ENCODE measurements at places on chromosomes 16 and 17.

DNA sequence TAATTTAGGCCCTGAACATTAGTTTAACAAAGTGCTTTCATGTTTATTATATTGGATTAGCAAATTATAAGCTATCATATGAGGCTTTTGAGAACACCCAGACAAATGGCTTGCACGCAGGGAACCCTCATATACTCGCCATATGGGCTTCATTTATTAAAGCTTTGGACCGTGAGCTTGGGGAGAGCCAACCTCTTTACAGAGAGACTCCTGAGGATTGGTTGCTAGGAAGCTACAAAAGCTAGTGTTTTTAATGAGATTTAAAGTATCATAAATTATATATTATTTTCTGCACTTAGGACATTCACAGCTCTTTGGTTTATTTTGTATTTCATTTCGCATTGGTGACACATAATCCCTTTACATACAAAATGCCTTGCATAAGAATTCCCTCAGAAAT lies 193.8 kb upstream of the TOX3 start:
- DNase-seq: no peak

GRCh38 chr16:47581114-47581513 lies 120.0 kb downstream of the PHKB start:
- DNase-seq: no peak

DNA sequence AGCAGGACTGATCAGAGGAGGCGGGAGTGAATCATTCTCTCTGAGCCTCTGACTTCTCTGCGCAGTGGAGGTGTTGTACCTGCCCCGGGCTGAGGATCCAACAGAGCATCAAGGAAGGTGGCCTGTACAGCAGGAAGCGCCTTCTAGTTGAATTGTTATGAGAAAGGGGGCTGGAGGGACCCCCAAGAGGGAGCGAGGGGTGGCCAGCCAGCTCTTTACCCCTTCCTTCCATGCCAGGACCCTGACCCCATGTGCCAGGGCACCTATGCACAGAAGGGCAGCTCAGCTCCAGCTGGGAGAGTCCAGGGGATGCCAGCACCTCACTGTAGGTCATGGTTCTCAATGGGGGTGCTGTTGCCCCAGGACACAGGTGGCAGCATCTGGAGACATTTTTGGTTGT lies 149.3 kb downstream of the SDK2 start:
- DNase-seq: no peak

DNA sequence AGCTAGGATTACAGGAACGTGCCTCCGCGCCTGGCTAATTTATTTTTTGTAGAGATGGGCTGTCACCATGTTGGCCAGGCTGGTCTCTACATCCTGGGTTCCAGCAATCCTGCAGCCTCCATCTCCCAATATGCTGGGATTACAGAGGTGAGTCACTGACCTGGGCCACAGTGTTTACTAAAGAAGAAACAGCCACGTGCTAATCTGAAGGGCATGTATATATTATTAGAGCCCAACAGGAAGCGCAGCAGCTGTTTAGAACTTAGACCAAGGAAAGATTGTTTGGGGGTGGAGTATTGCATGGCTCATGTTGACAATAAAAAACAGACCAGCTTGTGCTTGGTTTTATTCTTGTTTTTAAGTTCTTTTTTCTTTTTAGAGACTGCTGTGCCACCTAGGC lies 60.2 kb downstream of the HAPSTR1 start:
- DNase-seq: peak; percentile 19

DNA sequence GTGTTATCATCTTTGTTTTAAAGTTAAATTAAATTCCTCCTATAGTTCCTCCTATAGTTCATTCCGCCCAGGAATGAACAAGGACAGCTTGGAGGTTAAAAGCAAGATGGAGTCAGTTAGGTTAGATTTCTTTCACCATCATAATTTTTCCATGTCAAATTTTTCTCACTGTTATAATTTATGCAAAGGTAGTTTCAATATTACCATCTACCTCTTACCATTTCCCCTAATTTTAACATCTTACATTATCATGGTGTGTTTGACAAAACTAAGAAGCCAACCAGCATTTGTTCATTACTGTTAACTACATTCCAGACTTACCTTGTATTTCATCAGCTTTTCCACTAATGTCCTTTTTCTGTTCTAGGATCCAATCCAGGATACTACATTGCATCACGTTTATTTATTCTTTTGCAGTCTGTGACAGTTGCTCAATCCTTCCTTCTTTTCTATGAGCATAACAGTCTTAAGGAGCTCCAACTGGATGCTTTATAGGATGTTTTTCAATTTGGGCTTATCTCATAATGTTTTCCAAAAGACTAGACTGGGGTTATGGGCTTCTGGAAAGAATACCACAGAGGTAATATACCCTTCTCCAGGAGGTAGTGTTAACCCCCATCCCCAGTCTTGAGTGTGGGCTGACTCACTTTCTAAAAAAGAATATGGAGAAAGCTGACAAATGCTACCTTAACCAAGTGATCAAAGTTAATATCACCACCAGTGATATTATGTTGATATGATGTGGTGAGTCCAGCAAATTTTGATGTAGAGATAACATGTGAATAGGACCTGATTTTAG lies 158.5 kb downstream of the PPM1E start:
- DNase-seq: no peak

GRCh38 chr17:27760069-27760885 lies 40.1 kb downstream of the NOS2 start:
- DNase-seq: peak; percentile 2

DNA sequence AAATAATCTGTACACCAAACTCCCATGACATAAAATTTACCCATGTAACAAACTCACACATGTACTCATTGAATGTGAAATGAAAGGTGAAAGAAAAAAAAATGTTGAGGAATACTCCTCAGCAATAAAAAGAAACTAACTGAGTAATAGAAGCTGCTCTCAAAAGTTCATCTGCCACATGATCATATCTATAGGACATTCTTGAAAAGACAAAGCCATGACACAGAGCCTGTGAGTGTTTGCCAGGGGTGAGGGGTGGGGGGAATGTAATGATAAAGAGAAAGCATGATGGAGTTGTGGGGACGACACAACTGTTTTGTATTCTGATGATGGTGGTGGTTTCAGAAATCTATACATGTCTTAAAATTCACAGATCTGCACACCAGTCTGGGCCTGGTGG lies 52.2 kb upstream of the TMC5 start:
- DNase-seq: no peak

DNA sequence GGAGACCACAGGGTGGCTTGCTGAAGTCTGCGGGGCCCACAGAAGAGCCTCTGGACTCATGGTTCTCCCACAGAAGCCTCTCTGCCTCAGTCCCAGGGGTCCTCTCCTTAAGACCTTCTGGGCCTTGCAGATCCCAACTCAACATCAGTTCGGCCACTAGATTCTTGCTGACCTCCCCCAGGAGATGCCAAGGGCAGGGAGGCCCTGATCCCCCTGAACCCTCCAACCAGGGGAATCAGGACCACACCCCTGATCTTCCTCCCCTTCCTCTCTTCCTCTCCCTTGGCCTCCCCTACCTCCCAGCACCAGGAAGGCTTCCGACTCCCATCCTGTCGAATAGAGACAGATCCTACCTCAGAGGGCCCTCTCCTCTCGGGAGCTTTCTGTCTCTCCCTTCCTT lies 53.4 kb downstream of the NOS2 start:
- no peak for DNase-seq

- DNase-seq: no peak
These were observed 3.9 kb downstream of the MIF4GD start for GRCh38 chr17:75267153-75267410.

DNA sequence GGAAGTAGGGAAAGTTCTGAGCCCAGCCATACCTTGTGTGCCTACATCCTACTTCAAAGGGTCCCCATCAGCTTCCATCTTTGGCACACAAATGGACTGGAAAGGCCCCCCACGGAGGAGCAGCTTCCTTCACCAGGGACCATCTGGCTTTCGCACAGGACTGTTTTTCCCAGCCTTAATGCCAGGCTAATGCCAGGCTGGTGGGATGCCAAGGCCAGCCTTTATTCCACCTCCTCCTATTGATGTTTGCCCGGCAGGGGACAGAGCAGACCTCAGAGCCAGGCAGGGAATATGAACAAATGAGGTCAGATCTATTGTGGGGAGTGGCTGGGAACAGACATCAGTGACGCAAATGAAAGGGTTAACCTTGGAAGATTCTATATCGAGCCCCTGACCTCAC lies 5.7 kb downstream of the GPR179 start:
- no peak for DNase-seq

DNA sequence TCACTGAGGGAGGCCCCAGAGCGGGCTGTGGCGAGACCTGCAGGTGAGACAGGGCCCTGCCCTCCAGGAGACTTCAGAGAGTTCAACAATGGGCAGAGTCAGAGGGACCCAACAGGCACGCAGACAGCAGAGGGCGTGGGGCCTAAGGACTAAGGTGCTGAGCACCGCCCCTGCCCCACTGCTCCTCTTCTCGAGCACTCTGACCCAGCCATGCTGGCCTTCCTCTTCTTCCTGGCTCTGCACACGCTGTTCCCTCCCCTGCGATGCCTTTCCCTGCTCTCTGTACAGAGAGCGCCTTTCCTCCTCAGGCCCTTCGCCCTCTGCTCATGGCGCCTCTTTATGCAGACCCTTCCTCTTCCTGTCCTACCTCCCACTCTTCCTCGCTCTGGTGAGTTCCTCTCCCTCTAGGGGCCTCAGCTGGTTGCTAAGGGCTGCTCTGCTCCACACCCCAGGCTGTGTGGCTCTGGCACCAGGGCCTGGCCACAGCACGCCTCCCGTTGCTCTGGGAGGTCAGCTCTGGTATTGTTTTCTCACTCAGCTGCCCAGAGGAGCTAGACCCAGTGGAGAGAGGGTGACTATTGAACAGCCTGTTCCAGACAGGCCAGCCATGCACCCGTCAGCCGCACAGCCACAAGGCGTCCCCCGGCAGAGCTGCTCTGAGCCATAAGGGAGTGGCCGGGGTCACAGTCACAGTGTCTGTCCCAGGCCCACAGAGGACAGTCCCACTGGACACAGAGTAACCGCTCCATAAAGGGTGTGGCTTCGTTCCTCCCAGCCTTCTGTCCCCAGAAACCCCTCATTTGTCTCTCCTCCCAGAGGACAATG lies 13.6 kb upstream of the RASD1 start:
- no peak for DNase-seq

DNA sequence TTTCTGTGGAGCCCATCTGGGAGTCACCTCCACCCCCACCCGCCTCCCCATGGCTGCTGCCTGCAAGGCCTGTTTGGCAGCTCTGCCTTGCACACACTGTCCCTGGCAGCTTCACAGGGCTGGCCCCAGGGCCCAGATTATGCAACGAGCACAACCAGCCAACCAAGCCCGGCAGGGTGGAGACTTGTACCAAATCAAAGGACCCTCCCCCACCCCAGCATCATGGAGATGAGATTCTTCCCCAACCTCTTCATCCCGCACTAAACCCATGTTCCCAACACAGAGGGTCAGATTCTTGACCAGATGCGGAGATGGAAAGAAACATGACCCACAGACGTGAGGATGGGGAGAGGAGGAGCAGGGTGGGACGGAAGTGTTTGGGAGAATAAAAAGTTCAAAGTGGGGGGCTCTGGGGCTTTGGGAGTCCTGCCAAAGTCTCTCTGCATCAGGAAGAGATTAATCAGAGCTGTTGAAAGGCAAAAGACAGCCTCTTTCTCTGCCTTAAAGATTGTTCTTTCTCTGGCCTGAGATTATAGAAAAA lies 3.8 kb downstream of the SMARCD2 start:
- no peak for DNase-seq

DNA sequence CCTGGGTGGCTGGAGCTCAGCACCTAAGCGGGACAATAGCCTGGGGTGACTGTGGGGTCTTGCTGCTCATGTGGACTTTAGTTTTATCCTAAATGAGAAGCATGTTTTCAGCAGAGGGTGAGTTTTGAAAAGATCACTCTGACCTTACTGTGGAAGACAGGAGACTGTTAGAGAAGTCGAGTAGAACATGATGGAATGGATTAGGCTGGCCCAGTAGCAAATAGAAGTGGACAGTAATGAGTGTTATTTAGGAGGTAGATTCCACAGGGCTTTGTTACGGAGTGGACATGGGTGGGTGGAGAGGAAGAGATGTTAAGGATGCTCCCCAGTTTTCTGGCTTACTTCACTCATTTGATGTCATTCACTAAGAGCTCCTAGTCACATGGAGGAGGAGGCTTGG lies 73.3 kb upstream of the TBX2 start:
- no peak for DNase-seq

Measured in NCI-H2029 treated with DMSO at 0.1 percent for 48 hours (cell line).